Pancreas (tissue), 10 donors: ENCODE measurements at places on chromosomes 4 and X.
A peak's percentile ranks its signal among the peaks of the same experiment; 100 is the strongest.

DNA sequence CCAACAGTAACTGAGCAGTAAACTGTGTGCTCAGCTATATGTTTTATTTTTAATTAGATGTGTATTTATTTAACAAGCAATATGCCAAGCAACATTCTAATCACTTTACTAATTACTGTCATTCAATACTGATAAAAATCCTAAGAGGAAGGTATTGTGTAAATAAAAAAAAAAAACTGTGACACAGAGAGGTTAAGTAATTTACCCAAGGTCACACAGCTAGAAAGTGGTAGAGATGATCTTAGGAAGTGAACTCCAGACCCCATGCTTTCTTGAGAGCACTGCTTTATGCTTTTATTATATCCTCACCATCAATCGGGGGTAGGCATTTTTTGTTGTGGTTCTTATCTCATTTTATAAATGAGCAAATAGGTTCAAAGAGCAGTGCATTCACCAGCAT lies 417.1 kb downstream of the RAB28 start:
- DNase-seq, result no peak
- no peaks in the 10 kb centered on the region for H3K4me1 ChIP-seq
- no peak overlapping the region for H3K4me3 ChIP-seq
- H3K27ac ChIP-seq, result no peak overlapping the region
- H3K27me3 ChIP-seq, result no peaks in the 10 kb centered on the region

DNA sequence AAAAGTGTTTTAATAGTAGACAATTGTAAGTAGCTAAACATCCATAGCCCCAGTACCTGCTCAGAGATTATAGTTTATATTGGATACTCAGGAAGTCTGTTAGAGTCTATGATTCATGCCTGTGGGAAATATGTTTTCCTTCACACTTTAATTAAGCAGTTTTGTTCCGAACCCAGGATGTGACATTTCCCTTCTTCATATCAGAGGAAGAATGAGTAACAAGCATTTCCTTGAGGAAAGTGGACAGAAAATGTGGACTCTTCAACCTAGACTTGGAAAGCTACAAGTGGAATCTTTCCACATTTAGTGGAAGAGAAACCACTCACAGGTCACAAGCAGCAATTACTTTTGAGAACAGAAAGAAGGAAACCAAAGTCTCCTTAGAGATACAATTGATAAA lies 419.4 kb downstream of the C4orf33 start:
- H3K27ac ChIP-seq, result no peak overlapping the region
- H3K4me1 ChIP-seq, result no peaks in the 10 kb centered on the region
- H3K27me3 ChIP-seq, result no peaks in the 10 kb centered on the region
- H3K36me3 ChIP-seq, result no peaks in the 10 kb centered on the region

- no peak for DNase-seq
- no peaks in the 10 kb centered on the region for H3K27me3 ChIP-seq
- H3K4me3 ChIP-seq, result no peak overlapping the region
- no peak overlapping the region for H3K27ac ChIP-seq
Measured at GRCh38 chrX:11870789-11871188, 112.8 kb downstream of the MSL3 start.

DNA sequence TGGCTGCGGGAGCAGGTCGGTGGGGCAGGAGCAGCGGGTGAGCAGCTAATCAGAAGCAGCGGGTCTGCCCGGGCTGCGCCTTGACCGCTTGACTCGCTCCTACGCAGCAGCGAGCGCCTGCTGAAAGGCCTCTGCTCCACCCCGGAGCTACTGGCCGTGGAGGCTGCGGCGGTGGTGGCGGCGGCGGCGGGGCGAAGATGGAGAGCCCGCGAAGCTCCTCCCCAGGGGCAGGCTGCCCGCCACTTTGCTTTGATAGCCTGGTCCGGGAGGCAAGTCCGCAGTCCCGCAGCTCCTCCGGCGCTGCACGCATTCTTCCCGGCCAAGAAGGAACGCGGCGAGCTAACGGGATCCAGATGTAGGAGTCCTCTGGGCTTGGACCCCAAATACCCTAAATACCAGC lies 36.7 kb downstream of the PJA1 start:
- DNase-seq, result no peak
- no peak overlapping the region for H3K27ac ChIP-seq
- no peaks in the 10 kb centered on the region for H3K36me3 ChIP-seq

DNA sequence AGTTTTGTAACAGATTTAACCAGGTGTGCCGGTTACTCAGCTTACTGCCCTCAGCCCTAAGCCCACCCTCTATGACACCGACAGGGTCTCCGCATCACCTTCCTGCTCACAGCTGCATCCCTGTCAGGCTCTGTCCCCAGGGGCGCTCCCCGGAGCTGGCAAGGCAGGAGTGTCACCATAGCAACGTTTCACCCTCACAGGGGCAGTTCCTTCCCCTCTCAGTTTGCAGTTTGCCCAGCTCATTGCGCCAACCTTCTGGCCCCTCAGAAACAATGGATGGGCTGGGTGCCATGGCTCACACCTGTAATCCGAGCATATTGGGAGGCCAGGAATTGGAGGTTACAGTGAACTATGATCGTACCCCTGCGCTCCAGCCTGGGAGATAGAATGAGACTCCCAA lies 42.6 kb downstream of the RGS12 start:
- H3K4me1 ChIP-seq, result peaks cover 12% of the 10 kb centered on the region
- no peaks in the 10 kb centered on the region for H3K27me3 ChIP-seq
- H3K4me3 ChIP-seq, result no peak overlapping the region
- no peak overlapping the region for H3K27ac ChIP-seq
- no peak for DNase-seq
- H3K36me3 ChIP-seq, result no peaks in the 10 kb centered on the region

DNA sequence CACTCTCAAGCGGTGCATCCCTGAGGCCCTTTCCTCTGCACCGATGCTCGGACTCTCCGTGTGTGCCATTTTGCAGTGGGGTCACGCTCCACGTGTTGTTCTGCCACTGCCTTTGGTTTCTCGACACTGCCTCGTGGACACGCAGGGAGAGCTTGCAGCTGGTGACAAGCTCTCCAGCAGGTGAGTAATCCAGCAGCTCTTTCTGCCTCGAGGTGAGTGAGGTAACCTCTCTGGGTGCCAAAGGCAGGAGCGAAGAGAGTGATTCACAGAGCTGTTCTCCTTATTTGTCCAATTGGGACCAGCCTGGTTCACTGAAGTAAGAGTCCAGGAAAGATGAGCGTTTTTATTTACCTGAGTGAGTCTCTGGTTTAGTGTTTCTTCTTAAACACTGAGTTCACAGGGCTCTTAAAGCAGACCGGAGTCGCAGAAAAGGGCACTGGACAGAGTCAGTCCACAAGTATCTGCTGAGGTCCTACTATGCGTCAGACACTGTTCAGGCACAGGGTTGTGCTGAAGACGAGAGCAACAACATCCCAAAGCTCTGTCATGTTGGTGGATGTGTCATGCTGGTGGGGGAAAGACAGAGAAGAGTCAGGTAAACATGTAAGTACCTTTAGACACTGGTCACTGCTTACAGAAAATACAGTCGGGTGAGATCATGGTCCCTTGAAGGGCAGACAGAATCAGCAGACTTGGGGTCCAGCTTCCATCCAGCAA lies 61.8 kb downstream of the FHDC1 start:
- no peaks in the 10 kb centered on the region for H3K36me3 ChIP-seq
- H3K4me3 ChIP-seq, result no peak overlapping the region
- no peaks in the 10 kb centered on the region for H3K27me3 ChIP-seq

GRCh38 chr4:10664408-10664807 lies 20.2 kb downstream of the CLNK start:
- H3K4me1 ChIP-seq, result no peaks in the 10 kb centered on the region
- H3K27me3 ChIP-seq, result no peaks in the 10 kb centered on the region
- DNase-seq, result no peak
- H3K27ac ChIP-seq, result no peak overlapping the region

- no peaks in the 10 kb centered on the region for H3K27me3 ChIP-seq
- H3K4me1 ChIP-seq, result no peaks in the 10 kb centered on the region
- H3K27ac ChIP-seq, result no peak overlapping the region
Measured at GRCh38 chrX:13733506-13733905, 914 bp downstream of the TRAPPC2 start.

GRCh38 chr4:130214268-130214667 lies 1118.3 kb downstream of the C4orf33 start:
- no peaks in the 10 kb centered on the region for H3K27me3 ChIP-seq
- no peak overlapping the region for H3K27ac ChIP-seq
- no peak overlapping the region for H3K4me3 ChIP-seq
- H3K4me1 ChIP-seq, result no peaks in the 10 kb centered on the region
- H3K36me3 ChIP-seq, result no peaks in the 10 kb centered on the region
- no peak for DNase-seq

DNA sequence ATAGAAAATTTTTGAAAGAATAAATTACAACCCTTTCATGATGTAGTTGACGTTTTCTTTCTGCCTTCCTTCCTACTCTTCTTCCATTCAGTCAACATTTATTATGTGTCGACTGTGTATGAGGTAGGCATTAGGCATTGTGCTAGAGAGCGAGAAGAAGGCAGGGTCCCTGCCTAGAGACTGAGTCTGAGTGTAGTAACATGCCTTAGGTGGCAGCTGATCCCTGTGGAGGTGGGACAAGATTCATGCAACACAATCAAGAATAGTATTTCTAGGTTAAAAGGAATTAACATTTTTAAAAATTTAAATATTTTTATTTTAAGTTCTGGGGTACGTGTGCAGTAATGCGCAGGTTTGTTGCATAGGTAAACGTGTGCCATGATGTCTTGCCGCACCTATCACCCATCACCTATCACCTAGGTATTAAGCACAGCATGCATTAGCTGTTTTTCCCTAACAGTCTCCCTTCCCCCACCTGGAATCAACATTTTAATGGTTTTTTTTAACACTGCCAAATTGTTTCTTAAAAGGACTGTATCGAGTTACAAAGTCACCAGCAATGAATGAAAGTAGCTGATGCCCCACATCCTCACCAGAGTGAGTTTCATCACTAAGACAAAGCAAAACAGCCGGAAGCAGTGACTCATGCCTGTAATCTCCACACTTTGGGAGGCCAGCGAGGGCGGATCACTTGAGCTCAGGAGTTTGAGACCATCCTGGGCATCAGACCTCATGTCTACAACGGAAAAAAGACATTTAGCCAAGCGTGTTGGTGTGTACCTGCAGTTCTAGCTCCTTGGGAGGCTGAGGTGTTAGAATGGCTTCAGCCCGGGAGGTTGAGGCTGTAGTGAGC lies 84.0 kb downstream of the WWC2 start:
- no peaks in the 10 kb centered on the region for H3K4me1 ChIP-seq
- H3K36me3 ChIP-seq, result no peaks in the 10 kb centered on the region
- no peak for DNase-seq
- H3K27me3 ChIP-seq, result no peaks in the 10 kb centered on the region
- H3K4me3 ChIP-seq, result no peak overlapping the region
- H3K27ac ChIP-seq, result no peak overlapping the region

- H3K4me1 ChIP-seq, result no peaks in the 10 kb centered on the region
- no peak overlapping the region for H3K4me3 ChIP-seq
Measured at GRCh38 chrX:72079607-72080006, 52.1 kb downstream of the RTL5 start.

- DNase-seq, result no peak
- H3K27ac ChIP-seq, result no peak overlapping the region
- no peaks in the 10 kb centered on the region for H3K27me3 ChIP-seq
- H3K4me3 ChIP-seq, result no peak overlapping the region
Measured at GRCh38 chrX:150203248-150203645, 159.9 kb upstream of the MAMLD1 start.

DNA sequence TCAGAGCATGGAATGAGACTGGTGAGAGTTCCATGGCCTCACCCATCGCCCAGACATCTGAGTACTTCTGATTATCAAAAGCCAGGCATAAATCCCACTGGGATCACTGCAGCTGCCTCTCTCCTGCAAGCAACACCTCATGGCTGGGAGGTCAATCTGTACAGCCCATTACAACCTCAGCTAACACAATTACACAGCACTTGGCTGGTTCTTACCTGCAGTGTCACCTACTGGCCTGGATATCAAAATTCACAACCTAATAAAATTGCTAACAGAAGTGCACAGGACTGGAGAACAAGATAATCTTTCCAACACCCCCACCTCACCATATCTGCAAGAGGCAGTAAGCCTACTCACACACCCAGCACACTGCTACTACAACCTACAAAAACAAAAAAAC lies 341.7 kb upstream of the NDST3 start:
- DNase-seq, result no peak
- no peak overlapping the region for H3K27ac ChIP-seq
- H3K27me3 ChIP-seq, result no peaks in the 10 kb centered on the region
- H3K4me1 ChIP-seq, result no peaks in the 10 kb centered on the region
- no peak overlapping the region for H3K4me3 ChIP-seq
- H3K36me3 ChIP-seq, result no peaks in the 10 kb centered on the region

DNA sequence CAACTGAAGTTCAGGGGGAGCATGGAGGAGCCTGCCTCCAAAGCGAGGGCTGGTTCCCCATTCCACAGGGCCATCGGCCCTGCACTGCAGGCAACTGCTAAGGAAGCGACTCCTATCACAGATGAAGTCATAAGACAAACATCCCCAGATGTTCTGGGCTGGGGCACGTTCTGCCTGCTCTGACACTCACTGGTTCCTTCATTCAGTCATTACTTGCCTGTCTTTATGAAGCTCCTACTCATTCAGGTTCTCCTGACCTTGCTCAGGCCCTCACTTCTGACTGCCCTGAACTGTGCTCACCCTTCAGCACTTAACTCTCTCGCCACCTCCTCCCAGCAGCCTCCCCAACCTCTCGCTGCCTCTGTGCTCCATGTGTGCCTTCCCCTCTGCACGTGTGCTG lies 2.5 kb upstream of the SLC2A9 start:
- H3K27me3 ChIP-seq, result no peaks in the 10 kb centered on the region
- H3K27ac ChIP-seq, result peak overlapping the region; percentile 12
- H3K36me3 ChIP-seq, result no peaks in the 10 kb centered on the region
- H3K4me1 ChIP-seq, result no peaks in the 10 kb centered on the region
- DNase-seq, result no peak
- no peak overlapping the region for H3K4me3 ChIP-seq

- DNase-seq, result no peak
- H3K4me1 ChIP-seq, result no peaks in the 10 kb centered on the region
- no peak overlapping the region for H3K4me3 ChIP-seq
- H3K27me3 ChIP-seq, result no peaks in the 10 kb centered on the region
Measured at GRCh38 chr4:8737075-8737474, 134.6 kb downstream of the HMX1 start.

DNA sequence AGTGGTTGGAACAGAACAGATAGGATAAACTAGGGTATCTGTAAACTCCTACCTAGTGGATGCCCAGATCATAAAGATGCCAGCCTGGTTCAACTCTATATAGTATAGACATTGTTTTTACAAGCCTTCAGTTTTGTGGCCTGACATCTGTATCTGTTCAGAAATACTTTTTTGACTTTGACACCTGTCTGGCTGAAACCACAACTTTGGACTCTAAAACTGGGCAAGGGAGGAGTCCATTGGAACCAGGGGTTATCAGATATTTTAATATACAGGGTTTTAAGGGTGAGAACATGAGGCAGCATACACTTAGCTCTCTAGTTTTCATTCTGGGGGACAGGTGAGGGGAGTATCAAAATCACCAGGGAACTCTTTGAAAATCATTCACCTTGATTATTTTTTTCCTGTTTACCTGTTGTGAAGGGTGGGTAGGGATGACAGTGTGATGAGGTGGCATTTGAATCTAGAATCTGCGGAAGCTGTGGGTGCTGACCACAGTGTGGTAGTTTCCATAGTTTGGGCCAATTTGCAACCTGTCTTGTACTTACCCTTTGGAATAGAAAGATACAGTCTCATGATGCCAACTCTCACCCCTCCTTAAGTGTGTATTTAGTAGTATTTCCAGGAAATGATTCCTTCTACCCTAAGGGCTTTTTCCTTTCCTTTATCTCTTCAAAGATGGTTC lies 20.6 kb downstream of the GAB1 start:
- peaks cover 31% of the 10 kb centered on the region for H3K4me1 ChIP-seq
- no peaks in the 10 kb centered on the region for H3K27me3 ChIP-seq
- H3K4me3 ChIP-seq, result no peak overlapping the region
- DNase-seq, result no peak
- peak overlapping the region; percentile 46 for H3K27ac ChIP-seq

- H3K27ac ChIP-seq, result no peak overlapping the region
- H3K4me1 ChIP-seq, result peaks cover 7% of the 10 kb centered on the region
- H3K4me3 ChIP-seq, result no peak overlapping the region
- DNase-seq, result no peak
- H3K36me3 ChIP-seq, result no peaks in the 10 kb centered on the region
- H3K27me3 ChIP-seq, result no peaks in the 10 kb centered on the region
Measured at GRCh38 chr4:183337349-183337748, 15.1 kb upstream of the CLDN24 start.
